Activated CD8-positive, alpha-beta T cell treated with anti-CD3 and anti-CD28 coated beads, Interleukin-2, amount 10 ng/mL, durations not matched to agents 7 days and 5 days (primary cell): ENCODE measurements at places on chromosomes 1 and 21. TPM values are rescaled to one million over a fixed set of nuclear protein-coding genes. Genes with fewer than 3 reads are reported as not detected.

Gene MAP7D1
- total RNA-seq: 235 TPM

Gene ARHGAP30
- 281 TPM for total RNA-seq

Gene MCL1
- total RNA-seq: 261 TPM

Gene BCL2L15
- total RNA-seq: 1.0 TPM

GRCh38 chr21:26171258-26172100 is 909 bp upstream of the APP start:
- H3K27me3 ChIP-seq: peaks cover 12% of the 10 kb centered on the region
- peaks cover 16% of the 10 kb centered on the region for H3K4me1 ChIP-seq
- no peak for DNase-seq
- H3K4me3 ChIP-seq: peak overlapping the region; percentile 80

DNA sequence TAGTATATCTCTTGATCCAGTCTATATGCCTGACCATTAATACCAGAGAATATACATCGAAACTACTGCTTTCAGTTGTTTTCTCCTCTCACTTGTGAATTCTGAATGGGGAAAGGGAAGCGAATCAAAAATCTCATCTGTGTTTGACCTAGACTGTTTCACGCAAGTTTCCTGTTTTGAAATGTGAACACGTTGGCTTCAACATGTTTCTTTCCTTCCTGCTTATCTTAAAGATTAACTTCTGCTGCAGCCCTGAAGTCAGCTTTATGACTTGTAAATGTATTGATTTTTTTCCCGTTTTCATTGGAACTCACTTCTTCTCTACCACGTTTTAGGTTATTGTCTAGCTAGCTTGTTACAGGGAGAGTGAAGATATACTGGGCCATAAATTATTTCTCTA is 49.9 kb downstream of the SNX27 start:
- no peak overlapping the region for H3K4me3 ChIP-seq
- peaks cover 7% of the 10 kb centered on the region for H3K4me1 ChIP-seq
- DNase-seq: no peak
- peak overlapping the region; percentile 79 for H3K27ac ChIP-seq
- no peaks in the 10 kb centered on the region for H3K27me3 ChIP-seq
- peaks cover 14% of the 10 kb centered on the region for H3K36me3 ChIP-seq

DNA sequence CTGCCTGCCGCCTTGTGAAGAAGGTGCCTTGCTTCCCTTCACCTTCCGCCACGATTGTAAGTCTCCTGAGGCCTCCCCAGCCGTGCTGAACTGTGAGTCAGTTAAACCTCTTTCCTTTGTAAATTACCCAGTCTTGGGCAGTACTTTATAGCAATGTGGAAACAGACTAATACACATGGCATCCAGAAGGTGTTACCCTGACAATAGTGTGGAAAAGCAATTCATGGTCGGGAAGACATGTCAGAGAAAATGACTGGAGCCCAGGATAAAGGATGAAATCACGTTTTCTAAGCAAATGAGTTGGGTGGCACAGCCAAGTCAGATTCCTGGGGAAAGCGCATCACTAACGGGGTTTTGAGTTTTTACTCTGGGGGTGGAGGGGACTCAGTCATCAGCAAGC is 76.4 kb downstream of the HLCS start:
- H3K27me3 ChIP-seq: no peaks in the 10 kb centered on the region
- DNase-seq: no peak
- peaks cover 7% of the 10 kb centered on the region for H3K36me3 ChIP-seq

DNA sequence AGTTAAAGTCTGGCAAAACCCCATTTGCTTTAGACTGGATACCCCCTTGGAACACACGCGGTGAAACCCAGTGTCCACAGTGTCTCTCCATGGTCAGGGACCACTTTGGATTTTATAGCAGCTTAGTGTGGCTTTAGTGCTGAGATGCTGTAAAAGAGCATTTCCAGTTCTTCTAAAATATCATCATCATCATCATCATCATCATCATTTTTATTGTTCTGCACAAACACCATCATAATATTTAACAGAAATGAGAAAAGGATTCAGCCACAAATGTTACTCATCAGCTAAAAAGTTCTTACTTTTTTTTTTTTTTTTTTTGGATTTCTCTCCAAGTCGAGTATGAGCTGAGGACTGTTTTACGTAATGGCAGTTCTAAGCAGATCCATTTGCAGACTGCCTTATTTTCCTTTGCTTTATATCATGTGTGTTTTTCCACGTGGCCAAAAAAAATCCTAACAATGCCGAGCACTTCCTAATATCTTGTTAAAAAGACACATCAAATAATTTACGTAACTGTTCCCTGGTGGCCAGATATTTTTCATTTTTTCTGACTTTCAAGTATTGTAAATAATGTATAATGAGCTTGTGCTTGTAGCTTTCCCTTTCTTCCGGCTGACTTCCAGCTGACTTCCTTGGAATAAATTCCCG is 62.8 kb downstream of the EVA1C start:
- no peak overlapping the region for H3K4me3 ChIP-seq
- H3K27ac ChIP-seq: no peak overlapping the region

DNA sequence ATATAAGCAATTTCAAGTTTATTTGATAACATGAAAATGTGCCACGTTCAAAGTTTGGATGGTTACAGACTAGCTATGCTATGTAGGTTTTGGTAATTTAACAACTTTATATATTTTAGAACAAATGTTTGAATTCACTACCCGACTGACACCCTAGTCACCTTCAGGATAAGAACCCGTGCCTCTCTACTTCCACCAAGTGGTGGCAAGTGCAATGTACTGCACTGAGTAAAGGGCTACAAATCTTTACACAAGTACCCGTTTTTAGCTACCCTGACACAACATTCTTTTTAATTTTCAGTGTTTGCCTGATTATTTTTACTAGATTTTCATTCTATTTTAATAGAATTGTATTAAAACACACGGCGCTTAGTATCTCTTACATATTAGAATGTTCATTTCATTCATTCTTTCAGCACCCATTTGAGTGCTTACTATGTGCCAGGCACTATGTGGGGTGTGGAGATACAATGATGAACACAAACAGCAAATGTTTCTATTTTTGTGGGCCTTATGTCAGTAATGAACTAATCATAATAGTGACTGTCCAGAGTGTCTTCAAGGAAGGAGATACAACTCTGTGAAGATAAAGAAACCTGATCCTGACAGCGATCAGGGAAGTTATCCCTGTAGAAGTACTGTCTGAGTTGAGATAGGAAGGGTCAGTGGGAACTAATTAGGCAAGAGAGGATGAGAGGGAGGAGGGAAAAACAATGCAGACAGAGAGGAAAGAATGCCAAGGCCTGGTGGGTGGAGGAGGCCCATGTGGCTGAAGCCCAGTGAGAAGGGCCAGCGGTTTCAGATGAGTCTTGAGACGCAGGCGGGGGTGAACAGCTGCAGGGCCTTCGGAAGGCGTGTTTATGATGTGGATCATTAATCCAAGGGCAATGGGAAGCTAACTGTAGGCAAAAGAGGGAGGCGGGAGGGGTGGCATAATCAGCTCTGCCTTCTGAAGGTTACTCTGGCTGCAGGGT is 3.8 kb downstream of the LCA5L start:
- H3K4me3 ChIP-seq: no peak overlapping the region
- DNase-seq: peak; percentile 53
- H3K27ac ChIP-seq: no peak overlapping the region
- peaks cover 41% of the 10 kb centered on the region for H3K27me3 ChIP-seq
- H3K4me1 ChIP-seq: peaks cover 15% of the 10 kb centered on the region

- peaks cover 21% of the 10 kb centered on the region for H3K36me3 ChIP-seq
- no peak for DNase-seq
- H3K4me1 ChIP-seq: peaks cover 73% of the 10 kb centered on the region
- peak overlapping the region; percentile 42 for H3K4me3 ChIP-seq
Measured at GRCh38 chr21:42393443-42393950, 2.4 kb downstream of the TMPRSS3 start.

- H3K27ac ChIP-seq: no peak overlapping the region
- peaks cover 8% of the 10 kb centered on the region for H3K4me1 ChIP-seq
- no peaks in the 10 kb centered on the region for H3K27me3 ChIP-seq
Measured at GRCh38 chr1:244391761-244392160, 59.9 kb downstream of the ADSS2 start.

- no peak for DNase-seq
- H3K4me1 ChIP-seq: no peaks in the 10 kb centered on the region
- peaks cover 15% of the 10 kb centered on the region for H3K36me3 ChIP-seq
Measured at GRCh38 chr1:15723631-15724246, 12.3 kb upstream of the SLC25A34 start.

DNA sequence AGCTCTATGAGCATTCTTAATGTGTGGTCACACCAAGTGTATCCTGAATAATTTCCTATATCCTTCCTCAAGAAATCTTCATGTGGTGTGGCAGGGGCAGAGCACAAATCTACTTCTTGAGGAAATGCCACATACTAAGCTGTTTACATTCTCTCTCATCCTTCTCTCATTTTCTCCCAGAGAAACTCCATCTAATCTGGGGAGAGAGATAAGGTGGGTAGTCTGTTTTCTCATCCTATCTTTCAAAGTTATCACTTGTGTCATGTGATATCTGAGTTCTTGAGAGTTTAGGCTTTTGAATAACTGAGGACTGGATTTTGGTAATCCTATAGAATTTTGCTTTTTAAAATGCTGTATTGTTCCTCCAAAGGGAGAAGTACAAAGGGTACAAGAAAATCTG is 141.9 kb upstream of the LRRC7 start:
- no peaks in the 10 kb centered on the region for H3K4me1 ChIP-seq
- no peaks in the 10 kb centered on the region for H3K36me3 ChIP-seq
- no peaks in the 10 kb centered on the region for H3K27me3 ChIP-seq

DNA sequence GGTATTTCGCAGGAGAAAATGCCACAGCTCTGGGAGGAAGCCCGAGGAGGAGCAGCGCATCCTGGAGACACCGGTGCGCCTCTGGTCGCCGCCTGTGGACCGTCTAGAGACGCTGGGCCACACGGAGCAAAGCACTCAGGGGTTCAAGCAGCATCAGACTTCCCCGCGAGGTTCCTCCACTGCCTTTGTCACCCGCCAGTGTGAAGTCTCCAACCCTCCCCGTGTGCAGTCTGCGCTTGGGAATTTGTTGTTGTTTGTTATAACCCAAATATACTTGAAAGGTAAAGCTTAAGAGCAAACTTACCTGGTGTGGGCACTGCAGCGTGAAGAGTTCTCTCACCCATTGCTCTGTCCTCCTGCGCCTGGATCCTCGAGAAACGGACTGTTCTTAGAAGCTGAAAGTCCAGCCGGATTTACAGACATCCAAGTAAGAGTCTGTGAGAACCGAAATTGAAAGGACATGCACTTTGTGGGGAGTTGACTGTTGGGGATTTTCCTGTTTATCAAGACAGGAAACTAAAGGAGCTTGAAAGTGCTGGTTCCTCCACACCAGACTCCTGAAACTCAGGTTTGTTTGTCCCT is at the start of gene GBP4:
GBP4 (minus strand) TSS at position 452 of the 582 bp plus-strand sequence; CDS start at position 344, 108 bp downstream.
- H3K27me3 ChIP-seq: no peaks in the 10 kb centered on the region
- DNase-seq: peak; percentile 66
- H3K36me3 ChIP-seq: peaks cover 57% of the 10 kb centered on the region
- peak within 1 kb of the TSS; percentile 91 for H3K27ac ChIP-seq
- peaks cover 62% of the 10 kb centered on the region for H3K4me1 ChIP-seq

DNA sequence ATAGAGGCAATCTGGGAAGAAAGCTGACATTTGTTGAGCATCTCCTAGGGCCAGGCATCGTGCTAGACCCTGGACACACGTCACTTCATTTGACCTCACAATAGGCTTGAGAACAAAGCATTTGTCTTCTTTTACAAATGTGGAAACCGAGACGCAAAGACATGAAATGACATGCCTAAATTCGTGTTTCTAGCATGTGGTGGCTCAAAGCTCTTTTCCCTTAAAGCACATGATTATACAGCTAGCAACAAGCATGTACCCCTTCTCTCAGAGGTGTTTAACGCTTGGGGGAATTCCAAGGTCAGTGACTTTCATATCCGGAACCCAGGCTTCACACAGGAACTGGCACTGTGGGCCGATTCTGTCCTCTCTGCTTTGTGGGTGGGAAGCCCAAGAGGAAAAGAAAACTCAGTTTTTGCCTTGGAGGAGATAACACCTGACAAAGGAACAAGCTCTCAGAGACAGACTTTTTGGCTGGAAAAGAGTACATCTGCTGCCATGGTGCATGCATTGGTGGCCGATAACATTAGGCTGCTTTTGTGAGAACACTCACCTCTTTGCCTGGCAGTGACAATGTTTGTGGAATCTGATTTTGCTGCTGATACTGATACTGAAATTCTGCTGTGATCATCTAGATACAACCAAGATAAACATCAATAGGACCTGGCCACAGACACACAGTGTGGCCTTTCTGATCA is 15.4 kb upstream of the CD2 start:
- peak; percentile 65 for DNase-seq
- peak overlapping the region; percentile 71 for H3K4me3 ChIP-seq
- peaks cover 58% of the 10 kb centered on the region for H3K4me1 ChIP-seq
- no peaks in the 10 kb centered on the region for H3K27me3 ChIP-seq
